HuH-7 (cell line): ENCODE measurements at places on chromosomes 11 and 22.

DNA sequence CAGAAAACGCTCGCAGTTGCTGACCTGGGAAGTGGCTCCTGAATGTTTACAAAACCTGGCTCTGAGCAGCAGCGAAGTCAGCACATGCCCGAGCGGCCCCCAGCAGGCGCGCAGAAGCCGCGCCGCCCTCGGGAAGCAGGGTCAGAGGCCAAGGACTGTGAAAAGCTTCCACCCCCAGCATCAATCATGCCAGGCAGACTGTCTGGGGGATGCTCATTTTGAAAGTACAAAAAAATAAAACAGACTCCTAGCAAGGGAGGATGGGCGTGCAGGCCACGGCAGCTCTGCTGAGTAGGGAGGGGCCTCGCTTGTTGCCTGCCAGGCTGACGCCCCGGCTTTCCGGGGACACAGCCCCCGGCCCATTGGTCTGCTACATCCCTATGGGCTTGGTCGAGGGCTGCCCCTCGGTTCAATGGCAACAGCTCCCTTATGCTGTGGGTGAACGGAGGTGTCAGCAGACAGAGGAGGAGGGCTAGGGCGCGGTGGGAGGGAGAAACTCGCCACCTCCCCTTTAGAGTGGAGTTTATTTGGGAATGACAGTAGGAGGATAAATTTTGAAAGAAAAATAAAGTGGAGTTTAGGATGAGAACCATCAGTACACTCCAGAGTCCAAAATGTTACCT, 37.7 kb upstream of the GNB1L start:
- no peak for DNase-seq

GRCh38 chr11:58578136-58578634, 678 bp upstream of the ZFP91 start:
- peak; percentile 40 for DNase-seq

DNA sequence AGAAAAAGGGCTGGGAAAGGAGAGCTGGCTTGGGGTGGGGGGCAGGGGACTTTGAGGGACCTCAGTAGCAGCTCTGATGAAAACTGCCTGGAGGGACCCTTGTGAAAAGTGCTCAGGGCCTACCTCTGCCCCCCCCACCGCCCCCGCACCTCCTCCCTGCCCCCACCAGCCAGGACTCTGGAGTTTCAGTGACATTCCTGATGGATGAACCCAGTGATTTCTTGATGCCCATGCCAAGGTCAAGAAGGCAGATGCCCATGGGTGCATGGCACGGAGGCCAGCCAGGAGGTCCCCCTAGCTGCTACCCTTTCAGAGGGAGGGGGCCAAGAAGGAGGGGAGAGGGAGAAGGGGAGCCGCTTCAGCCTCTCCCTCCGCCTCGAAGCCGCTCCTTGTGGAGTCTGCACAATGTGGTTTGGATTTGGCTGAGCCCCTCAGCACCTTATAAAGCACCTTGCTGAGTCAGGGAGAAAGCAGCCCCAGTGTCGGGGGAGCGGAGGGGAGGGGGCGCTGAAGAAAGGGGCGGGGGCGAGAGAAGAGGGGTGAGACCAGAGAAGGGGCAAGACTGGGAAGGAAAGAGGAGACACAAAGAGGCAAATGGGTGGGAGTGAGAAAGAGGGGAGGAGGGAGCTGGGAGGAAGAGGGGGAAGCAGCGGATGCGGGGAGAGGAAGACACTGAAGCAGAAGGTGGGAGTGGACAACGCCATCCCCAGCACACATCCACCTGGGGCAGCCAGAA, 2.1 kb upstream of the CLCF1 start:
- DNase-seq, result no peak

- no peak for DNase-seq
Observed at GRCh38 chr11:1924646-1925372, 5.3 kb downstream of the TNNT3 start.

DNA sequence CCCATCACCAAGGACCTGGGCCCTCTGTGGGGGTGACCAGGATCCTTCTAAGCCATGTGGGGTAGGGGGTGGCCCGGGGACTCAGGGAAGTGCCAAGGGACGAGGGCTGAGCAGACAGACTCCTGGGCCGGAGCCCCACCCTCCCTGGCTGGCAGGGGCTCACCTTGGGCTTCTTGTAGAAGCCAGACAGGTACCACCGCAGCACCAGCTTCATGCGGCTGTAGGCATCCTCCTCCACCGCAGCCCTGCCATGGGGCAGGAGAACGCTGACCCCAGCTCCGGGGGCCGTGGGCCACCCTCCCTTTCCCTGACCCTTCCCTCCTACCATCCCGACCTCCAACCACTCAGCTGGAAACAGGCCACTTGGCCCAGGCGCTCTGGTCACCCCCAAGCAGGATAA, 45.9 kb upstream of the CARS1 start:
- DNase-seq, result no peak

DNA sequence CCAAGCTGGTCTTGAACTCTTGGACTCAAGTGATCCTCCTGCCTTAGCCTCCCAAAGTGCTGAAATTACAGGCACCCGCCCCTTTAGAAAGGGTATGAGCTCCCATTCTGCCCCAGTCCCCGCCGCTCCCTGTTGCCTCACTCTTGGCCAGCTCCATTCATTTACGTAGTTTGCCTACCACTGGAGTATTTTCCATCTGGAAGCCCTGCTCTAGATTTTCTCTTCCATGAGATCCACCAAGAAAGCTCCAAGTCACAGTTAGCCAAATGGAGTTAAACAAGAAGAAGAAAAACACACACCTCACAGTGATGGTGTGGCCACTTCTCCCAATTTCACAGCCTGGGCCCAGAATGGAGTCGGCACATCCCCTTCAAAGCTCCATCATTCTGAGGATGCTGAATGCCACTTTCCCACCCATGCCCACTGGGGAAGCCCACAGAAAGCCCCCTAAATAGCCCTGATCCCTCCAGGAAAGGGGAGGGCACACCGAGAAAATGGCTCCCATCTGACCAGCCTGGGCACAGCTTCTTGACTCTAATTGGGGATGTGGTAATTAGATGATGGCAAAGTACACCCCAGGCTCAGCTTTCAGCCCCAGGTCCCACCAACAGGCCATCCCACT, 381.2 kb downstream of the MN1 start:
- no peak for DNase-seq

GRCh38 chr22:29431986-29432385, 6.4 kb upstream of the RFPL1 start:
- no peak for DNase-seq

- no peak for DNase-seq
Observed at GRCh38 chr11:77183431-77183984, 55.5 kb downstream of the MYO7A start.

DNA sequence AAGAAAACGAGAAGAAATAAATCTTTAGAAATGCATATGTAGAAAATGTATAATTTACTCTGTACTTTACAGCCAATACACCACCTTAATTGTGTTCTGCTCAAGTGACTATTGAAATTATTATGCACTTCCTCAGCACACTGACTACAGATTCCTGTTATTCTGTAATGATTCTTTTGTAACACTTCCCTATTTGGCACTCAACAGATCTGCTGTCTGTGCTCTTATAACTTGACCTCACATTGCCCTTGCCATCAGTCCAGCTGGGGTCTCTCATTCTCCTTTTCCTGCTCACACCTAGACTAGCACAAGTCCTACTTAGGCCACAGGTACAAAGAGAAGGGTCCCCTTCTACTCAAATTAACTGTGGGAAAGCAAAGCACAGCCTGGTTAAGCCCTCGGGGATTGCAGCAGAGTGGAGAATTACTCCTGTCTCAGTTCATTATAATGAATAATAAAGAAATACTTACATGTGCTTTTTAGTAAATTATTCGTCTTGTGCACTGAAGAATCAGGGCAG, 860.4 kb downstream of the OPCML start:
- no peak for DNase-seq

GRCh38 chr22:23753385-23753784, 840 bp downstream of the VPREB3 start:
- no peak for DNase-seq

DNA sequence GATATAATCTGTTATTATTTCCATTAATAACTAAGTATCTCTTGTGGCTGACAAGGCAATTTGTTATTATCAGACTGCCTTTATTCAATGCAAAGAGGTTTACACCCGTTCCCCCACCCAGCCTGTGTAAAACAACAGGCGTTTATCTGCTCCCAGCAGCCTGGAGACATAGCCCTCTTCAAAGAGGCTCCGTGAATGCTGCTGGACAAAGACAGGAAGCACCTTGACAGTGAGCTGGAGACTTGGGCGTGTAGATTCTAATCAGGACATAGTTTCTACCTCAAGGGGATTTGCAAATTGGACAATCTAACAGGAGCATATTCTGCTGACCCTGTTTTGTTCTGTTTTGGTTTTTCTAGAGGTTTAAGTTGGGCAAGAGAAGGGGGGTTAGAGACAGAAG, 733.0 kb upstream of the KIRREL3 start:
- DNase-seq, result no peak

- DNase-seq, result no peak
Observed at GRCh38 chr11:65459552-65459951, 37.0 kb downstream of the NEAT1 start.

DNA sequence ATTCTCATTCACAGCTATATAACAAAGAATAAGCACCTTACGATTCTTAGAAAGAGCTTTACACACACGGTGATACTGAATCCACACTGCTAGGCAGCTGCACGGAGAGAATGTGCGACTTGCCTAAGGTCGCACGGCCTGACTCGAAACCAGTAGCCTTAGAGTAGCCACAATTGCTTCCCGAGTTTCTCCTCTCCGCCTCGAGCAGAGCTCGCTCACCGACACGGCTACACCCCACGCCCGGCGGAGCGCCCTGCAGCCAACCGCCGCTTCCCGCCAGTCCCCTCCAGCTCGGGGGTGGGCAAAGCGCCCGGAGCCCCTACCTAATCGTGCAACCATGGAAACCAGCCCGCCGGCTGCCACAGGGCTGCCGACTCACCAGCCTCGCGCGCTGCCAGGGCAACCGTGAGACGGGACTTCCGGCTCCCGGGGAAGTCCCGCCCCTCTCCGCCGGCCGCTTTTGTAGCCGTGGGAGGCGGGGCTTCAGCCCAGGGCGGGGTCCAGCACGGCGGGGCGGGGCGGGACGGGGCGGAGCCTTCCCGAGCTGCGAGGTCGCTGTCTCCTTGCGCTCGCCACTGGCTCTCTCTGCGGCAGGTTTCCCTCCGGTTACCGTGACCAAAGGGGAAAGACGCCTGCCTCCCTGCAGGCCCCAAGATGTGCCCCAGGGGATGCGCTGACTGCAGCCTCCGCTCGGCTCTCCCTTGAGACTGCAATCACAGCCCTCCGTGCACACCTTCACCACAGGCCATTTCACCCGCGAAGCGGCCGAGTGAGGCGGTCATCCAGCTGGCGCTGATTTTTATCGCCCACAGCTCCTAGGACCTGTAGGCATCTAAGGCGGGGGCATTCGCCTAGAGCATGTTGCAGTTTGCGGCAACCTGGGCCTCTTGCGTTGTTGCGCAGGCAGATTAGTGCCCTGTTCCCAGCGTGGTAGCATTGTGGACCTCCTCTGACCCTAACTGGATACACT, 1.1 kb downstream of the BSCL2 start:
- peak; percentile 87 for DNase-seq

DNA sequence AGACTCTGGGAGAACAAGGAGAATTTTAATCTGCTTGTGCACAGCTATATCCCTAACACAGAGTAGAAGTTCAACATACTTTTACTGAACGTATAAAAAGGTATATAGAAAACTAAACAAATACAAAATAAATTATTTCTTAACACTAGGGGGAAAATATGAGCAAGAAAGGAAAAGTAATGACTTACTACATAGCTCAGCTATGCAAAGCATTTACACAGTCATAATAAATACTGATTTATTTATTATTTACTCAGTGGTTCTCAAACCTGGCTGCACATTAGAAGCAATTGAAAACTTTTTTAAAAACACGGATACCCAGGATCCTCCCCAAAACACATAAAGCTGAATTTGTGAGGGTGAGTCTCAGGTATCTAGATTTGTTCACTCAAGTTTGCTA, 182.5 kb downstream of the TTC28 start:
- DNase-seq, result no peak

DNA sequence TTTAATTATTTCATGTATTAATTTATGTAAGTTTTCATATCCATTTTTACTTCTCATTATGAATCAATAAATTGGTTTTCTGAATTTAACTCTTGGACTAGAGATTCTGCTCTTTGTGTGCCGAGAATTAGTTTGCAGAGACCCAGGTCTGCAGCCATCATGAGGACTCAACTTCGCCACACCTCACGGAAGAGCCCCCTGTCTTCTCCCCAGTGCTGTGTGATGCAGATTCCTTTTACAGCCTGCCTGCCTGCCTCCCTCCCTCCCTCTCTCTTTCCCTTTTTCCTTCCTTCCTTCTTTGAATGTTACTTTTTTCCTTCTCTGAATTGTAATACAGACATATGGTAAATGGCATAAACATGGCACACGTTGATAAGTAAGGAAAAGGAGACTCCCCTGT, 947.7 kb downstream of the TBC1D22A start:
- no peak for DNase-seq

DNA sequence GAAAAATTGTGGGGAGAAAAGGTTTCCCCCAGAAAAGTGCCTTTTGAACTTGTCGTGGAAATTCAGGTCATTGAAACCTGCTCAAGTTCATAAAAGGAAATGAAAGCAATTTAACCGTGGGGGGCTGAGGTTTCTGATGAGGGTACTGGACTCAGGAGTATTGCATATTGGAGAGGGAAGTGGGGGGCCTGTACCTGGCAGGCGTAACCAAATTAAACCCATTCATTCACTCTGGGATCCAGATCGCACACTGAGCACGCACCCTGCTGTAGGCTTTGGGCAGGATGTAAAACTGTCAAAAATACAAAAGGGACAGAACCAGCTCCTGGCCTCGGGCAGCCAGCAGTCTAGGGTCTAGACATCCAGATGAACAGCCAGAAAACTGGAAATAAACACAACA, 1517.4 kb downstream of the BRD1 start:
- DNase-seq, result no peak

DNA sequence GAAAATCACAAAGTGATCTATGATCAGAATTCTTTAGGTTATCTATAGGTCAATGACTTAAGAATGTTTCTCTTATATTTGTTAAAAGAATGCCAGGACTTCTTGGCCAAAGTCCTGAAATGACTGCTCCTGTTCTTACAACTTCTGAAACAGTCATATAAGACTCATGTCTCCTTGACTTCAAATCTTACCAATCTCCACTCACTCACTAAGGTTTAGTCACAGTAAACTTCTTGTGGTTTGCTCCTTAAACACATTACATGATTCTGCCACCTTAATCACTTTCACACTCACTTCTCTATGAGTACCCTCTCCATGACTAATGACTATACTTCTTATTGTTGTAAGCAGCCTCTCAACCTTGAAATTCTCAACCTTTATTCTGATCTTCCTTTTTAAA, 648.7 kb upstream of the CCDC179 start:
- no peak for DNase-seq

GRCh38 chr11:8219257-8220021, 44.2 kb downstream of the LMO1 start:
- DNase-seq, result peak; percentile 89

DNA sequence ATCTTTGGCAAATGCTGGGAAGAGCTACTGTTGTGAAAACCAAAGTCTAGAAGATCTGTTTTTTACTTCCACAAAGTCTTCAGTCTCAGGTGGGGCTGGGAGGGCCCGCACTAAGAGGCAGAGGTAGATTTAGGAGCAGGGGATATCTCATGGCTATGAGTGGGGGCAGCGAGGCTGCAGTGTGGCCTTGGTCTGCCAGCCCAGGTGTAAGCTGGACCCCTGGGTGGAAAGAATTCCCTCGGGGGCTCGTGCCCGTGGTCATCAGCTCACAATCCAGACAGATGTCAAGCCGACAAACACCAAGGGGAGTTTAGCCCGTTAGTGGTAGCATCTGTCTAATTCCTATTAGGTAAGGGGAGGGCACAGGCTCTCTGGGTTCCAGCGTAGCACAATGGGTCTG, 9.0 kb downstream of the PKNOX2 start:
- no peak for DNase-seq

- no peak for DNase-seq
Observed at GRCh38 chr11:48111891-48112290, 104.7 kb upstream of the OR4B1 start.

GRCh38 chr11:76622493-76623094, 48.0 kb downstream of the LRRC32 start:
- DNase-seq, result no peak
